ENCODE measurements at places on chromosomes 1 and 21.

- DNase-seq: no peak
Observed at GRCh38 chr1:147086129-147086528, 86.1 kb downstream of the PRKAB2 start.

- DNase-seq: no peak
Observed at GRCh38 chr1:87338566-87338965, 9.9 kb downstream of the LMO4 start.

DNA sequence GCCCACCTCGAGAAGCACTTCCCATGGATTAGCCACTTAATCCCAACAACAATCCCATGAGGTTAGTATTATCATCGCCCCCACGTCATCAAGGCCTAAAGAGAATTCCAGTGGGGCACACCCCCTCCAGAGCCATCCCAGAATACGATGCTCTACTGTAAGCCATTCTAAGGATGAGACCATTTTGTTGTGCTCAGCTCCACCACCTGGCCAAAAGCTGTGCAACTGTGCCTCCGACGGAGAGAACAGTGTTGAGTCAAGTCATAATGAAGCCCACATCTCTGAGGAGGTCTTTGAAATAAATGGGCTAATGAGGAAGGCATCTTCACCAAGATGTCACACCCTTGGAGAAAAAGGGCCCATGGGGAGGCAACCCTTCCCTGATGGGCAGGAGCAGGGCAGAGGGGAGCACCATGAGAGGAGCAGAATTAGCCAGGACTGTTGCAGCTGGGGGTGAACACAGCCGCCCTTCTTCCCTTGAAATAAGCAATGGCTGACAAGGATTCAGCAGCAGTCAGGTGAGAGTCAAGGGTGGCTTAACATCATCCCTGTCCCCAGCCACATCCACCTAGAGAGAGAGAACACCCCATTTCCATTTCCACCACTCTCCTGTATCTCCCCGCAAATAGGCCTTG, 14.6 kb downstream of the SYF2 start:
- DNase-seq: no peak

DNA sequence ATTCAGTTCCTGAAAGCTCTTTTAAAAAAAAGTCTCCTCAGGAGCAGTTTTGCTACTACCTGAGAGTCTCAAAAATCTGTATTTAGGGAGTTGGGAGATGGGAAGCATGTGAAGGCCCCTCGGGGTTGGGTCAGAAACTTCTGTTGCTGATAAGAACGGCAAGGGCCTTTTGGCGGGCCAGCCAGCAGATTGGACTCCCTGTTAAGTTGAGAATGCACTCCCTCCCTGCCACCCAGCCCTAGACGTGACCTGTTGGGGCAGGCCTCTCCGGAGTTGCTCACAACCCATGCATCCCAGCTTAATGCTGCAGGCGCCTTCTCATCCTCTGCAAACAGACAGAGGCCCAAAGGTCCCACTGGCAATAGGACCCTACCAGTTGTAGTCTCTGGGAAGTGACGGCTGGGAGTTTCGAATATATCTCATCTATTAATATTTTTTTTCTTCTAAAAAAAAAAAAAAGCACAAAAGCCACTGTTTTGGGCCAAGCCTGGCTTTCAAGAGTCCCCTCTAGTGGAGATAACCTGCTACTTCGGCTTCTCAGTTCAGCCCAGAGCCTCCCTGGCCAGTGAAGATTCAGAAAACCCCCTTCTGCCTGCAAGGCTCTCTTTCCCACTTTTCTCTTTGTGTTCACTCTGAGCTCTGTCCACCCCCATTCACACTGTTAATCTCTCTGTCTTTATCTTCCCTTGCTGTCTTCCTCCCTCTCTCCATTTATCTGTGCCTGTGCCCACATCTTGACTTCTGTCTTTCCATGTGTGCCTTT, 5.3 kb downstream of the PLXNA2 start:
- no peak for DNase-seq

DNA sequence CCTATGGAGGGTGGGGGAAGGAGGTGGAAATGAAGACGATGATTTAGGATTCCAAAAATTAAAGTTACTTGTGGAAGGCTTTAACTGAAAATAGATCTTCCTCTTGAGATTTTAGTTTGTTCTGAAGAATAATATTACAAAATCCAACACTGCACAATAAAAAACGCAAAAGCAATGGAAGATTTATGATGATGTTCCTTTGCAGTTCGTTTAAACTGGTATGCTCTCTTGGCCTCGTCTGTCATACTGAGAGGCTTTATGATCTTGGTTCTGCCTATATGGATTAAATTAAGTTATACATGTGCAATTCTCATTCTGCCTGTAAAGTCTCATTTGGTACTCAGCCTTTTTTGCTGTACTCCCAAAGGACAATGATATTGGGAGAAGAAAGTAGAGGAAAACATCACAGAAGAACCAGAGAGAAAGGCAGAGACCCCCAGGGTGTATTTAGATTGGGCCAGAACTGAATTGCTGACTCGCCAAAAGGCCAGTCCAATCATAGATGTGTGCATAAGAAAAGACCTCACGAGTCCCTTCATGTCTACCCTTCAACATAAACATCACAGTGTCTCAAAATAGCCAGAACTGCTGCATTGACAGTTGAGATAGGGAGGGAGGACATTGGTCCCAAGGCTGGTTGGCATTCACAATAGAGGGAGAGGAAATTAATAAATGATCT, 188.6 kb downstream of the GREM2 start:
- no peak for DNase-seq

- DNase-seq: no peak
Observed at GRCh38 chr21:38314558-38314957, 57.8 kb downstream of the KCNJ15 start.

DNA sequence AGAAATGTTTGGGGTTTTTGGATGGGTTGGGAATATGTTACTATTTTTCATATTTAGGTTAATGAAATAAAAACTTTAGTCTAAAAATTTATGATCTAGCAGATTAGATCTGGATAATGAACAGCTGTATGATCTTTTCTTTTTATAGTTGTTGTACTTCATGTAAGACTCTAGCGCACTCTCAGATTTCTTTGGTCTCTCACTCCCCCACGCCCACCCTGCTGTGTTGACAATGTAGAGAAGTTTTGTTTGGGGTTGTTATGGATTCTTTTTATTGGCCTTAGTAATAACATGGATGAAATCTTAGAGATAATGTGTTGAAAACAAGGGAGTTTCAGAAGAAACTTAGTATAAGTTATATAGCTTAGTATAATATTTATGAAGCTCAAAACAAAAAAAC, 5.5 kb downstream of the KLF18 start:
- no peak for DNase-seq

Data from activated CD8-positive, alpha-beta memory T cell treated with anti-CD3 and anti-CD28 coated beads, Interleukin-2, amount 50 U/mL, for 4 hours (primary cell).